ENCODE measurements at places on chromosomes 13 and 19.

GRCh38 chr19:20482721-20483120, 82.9 kb downstream of the ZNF737 start:
- DNase-seq, result no peak

GRCh38 chr19:45144431-45145269, 16.1 kb downstream of the NKPD1 start:
- no peak for DNase-seq

- no peak for DNase-seq
These were observed 141.0 kb downstream of the POSTN start for GRCh38 chr13:37457612-37458011.

DNA sequence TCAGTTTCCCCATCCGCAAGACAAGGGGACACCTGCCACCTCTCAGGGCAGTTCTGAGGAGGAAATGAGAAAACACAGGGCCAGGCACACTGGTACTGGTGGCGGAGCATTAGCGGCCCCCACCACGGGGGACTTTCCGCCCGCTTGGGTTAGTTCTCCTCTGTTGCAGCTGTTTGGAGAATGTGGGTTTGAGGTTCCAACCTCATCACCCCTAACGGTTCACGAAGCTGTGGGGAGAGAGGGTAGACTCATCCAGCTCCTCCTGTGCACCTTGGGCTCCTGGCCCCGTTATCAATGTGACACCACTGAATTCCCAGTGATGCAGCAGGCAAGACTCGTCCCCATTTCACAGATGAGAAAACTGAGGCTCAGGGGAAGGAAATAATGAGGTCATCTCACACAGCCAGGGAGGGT, 10.3 kb downstream of the PTPRS start:
- peak; percentile 33 for DNase-seq

DNA sequence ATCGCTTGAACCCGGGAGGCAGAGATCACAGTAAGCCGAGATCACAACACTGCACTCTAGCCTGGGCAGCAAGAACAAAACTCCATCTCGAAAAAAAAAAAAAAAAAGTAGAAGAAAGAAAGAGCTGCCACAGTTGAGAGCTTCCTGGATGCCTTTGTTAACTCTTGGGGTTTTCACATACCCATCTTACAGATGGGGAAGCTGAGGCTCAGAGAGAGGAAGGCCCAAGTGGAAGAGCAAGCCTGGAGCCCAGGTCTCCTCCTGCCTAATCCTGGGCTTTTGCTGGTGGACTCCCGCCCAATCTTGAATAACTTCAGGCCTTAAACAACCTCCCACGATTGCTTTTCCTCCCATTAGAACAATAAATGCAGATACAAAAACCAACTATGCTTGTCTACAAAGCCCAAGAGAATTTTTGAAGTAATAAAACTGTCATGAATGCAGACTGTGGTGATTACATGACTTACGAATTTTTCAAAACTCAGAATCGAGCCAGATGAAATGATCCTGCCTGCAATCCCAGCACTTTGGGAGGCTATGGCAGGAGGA, 41.7 kb downstream of the LTBP4 start:
- no peak for DNase-seq

- no peak for DNase-seq
These were observed 17.0 kb downstream of the POU2F2 start for GRCh38 chr19:42115219-42115618.

GRCh38 chr13:45989607-45990006, 62.9 kb downstream of the ZC3H13 start:
- DNase-seq, result no peak

DNA sequence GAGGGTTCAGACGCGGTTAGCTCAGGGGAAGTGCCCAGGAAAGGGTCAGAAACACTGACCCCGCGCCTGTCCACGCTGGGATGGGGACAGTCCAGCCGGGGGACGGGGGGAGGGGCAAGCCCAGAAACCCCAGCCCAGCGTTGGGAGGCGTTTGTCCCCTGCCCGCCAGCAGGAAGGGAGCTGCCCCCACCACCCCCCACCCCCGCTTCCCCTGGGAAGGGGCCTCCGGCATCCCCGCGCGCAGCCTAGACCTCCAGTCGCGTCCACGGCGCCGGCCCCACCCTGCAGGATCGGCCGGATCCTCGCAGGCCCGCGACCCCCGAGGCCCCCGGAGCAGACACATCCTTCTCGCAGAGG, 277 bp downstream of the GIPC1 start:
- no peak for DNase-seq

- no peak for DNase-seq
These were observed 3.8 kb downstream of the BCAT2 start for GRCh38 chr19:48806818-48807589.

DNA sequence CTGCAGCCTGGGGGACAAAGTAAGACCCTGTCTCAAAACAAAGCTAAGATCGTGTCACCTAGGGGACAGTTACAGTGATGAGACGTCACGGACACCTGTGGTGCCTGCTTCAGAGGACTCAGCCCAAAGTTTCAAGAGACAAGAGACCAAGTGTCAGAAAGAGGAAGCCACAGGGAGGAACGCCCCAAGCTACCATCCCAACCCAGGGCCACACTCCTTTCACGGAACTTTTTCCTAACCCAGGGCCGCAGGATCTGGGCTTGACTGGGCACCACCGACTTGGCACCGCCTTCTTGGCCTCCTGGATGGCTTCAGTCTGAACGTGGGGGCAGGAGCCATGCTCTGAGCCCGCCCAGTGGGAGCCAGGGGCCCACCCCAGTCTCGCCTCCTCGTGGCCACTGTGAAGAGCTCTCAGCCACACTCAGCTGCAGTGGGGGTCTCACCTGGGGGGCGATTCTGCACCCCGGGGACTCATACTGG, 8.5 kb downstream of the MOB3A start:
- no peak for DNase-seq

- DNase-seq, result no peak
These were observed 3.8 kb downstream of the RAB8A start for GRCh38 chr19:16115301-16116039.

DNA sequence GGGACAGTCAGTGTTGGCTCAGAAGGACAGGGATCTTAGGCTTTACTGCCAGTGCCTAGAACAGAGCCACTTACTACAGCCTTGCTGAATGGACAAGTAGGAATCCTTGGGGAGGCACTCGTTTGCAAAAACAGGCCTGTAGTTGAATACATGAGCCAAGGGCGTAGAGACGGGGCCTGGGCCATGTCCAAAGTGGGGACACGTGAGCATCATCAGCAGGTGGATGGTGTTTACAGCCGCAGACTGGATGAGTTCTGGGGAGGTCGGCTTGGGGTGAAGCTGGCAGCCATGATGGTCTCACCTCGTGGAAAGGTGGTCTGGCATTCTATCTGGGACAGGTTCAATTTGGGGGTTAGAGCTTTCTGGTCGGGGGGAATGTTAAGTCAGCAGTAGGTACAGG, 17.5 kb downstream of the RYR1 start:
- no peak for DNase-seq

- no peak for DNase-seq
These were observed 13.1 kb upstream of the SCEL start for GRCh38 chr13:77522444-77522843.

DNA sequence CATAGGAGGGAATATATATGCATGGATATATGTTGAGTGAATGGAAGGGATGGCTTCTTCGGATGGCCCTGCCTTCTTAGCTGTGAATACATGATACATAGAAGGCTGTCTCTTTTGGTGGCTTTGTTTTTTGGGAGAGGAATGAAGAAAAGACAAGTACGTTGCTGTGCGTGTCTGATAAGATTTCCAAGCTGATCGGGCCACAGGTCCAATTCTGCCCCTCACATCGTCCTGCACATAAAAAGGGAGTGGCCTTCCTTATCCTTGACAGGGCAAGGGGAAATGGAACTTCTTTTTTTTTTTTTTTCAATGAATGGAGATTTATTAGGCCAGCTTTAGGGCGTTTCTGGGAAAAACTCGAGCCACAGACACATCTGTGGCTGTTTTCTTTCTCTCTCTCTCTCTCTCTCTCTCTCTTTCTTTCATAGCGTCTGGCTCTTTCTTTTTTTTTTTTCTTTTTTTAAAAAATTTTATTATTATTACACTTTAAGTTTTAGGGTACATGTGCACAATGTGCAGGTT, 103.8 kb upstream of the SPATA13 start:
- DNase-seq, result no peak

DNA sequence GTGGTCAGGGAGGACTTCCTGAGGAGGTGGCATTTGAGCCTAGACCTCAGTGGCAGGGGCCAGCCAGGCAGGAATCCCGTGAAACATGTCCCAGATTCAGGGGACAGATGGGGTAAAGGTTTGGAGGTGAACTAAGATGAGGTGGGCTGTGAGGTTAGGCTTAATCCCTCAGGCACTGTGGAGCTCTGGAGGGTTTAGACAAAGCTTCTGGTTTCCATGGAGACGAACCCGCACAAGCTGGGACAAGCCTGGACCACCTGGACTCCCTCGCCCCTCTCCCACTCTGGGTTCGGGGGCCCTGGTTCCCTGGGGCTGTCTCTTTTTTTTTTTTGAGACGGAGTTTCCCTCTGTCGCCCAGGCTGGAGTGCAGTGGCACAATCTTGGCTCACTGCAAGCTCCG, 15.7 kb downstream of the TJP3 start:
- DNase-seq, result no peak

GRCh38 chr19:55474269-55475265, 1.9 kb upstream of the ZNF628 start:
- DNase-seq, result no peak

DNA sequence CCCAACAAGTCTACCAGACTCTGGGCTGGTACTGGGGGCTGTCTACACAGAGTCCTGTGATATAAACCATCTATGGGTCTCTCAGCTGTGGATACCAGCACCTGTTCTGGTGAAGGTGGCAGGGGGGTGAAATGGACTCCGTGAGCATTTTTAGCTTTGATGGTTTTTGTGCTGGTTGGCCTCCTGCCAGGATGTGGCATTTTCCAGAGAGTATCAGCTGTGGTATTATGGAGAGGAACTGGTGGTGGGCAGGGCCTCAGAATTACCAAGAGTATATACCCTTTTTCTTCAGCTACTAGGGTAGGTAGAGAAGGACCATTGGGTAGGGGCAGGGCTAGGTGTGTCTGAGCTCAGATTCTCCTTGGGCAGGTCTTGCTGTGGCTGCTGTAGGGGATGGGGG, 1920.9 kb upstream of the PCDH20 start:
- no peak for DNase-seq

DNA sequence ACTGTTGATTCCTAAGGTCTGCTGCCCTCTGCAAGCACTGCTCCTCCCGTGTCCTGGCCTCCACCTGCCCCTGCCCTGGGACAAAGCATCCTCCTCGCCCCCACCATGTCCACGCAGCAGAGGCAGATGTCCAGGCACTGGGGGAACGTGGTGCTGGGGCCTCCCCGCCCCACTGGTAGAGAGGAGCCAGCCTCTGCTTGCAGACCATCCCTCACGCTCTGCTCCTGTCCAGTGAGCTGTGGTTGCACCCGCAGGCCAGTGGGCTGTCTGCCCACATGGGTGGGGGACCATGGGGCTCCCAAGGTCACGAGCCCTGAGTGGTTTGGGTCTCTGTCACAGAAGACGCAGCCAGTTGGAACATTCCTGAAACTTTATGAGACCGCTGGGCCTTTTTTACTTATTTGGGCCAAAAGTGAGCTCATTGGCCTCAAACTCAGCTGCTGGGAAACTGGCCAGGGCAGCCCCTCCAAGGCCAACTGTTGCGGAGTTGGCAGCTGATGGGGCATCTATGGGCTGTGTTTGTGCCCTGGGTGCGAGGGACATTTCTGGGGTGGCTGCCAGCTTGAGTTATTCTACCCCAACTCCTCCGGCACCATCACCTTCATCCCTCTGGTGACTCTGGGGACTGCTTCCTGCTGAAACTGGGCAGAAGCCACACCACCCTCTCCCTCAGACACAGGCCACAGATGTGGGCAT, 64.8 kb upstream of the F7 start:
- no peak for DNase-seq

DNA sequence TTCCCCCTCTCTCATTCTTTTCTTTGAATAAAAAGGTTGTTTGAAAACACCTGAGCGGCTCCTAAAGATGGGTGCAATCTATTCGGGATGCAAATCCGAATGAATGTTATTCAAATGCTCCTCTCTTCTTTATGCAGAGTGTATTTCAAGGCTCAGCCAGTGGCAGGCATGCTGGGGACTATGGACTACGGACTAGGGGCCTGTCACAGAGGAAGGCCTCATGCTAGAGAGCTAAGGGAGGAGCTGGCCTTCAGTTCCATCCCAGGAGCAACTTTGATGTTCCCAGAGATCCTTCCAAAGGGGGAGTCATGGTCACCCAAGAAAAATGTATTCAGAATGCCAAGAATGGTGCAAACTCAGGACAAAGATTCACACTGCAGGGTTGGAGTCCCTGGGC, 9.3 kb downstream of the ALOX5AP start:
- no peak for DNase-seq

DNA sequence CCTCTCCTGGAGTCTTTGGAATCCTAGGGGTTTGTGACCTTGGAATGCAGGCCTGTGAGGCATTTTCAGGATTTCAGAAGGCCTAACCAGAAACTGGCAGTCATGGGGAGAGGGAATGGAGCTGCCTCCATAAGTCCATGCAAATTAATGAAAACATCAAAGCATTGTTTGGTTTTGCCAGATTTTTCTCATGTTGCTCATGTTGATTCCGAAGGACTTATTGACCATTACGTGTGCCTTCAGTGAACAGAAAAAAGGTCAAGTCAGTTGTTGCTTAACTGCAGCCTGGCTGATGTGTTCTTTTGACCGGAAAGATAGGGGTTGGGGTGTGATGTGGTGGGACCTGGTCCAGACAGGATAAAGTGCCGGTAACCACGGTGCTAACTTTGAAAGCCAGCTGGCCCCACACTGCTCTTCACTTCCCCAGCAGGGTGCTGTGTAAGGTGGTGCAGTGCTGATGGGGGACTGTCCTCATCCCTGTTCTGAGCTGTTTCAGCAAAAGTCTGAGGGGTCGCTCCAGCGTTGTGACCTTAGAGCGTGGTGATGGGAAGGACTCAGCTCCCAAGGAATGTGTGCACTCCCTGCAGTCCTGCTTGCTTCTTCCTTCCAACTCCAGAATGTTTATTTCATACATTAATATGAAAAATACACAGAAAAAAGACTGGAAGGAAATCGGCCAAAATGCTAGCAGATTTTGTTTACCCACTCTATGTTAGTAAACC, 3.5 kb downstream of the RNF113B start:
- no peak for DNase-seq

- no peak for DNase-seq
These were observed 800.1 kb upstream of the PCDH9 start for GRCh38 chr13:68030152-68030809.

DNA sequence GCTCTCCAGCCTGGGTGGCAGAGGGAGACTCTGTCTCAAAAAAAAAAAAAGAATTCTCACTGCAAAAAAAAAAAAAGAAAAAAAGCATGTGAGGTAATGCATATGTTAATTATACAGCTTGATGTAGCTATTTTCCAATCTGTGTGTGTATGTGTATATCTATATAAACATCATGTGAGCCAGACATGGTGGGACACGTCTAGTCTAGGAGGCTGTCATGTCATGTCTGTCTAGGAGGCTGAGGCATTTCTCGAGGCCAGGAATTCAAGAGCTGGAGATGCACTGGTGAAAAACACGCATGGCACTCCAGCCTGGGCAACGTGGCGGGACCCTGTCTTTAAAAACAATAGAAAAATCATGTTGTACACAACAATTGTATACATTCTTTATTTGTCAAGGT, 6.9 kb upstream of the SBK3 start:
- DNase-seq, result no peak

- no peak for DNase-seq
These were observed 1.2 kb upstream of the DPY19L3 start for GRCh38 chr19:32404213-32404932.

- no peak for DNase-seq
These were observed 104.2 kb downstream of the RAB20 start for GRCh38 chr13:110457361-110457760.
